ENCODE measurements at places on chromosomes 4 and X.

DNA sequence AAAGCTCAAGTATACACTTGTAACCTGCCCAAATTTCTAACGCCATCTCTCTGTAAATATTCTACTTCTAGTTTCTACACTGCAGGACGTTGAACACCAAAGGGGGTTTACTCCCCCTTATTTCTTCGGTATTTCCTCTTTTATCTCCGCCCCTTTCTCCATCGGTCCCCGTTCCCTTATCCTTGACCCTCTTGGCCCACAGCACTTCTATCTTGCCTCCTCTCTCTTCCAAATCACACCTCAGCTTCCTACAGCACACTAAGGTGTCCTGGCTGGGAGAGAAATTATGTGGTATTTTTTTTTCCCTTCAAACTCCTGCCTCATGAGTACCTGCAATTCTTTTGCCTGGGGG, 715 bp downstream of the ZMAT1 start:
- DNase-seq, result peak; percentile 23

- peak; percentile 25 for DNase-seq
Measured at GRCh38 chr4:86961605-86962295, 26.9 kb downstream of the AFF1 start.

DNA sequence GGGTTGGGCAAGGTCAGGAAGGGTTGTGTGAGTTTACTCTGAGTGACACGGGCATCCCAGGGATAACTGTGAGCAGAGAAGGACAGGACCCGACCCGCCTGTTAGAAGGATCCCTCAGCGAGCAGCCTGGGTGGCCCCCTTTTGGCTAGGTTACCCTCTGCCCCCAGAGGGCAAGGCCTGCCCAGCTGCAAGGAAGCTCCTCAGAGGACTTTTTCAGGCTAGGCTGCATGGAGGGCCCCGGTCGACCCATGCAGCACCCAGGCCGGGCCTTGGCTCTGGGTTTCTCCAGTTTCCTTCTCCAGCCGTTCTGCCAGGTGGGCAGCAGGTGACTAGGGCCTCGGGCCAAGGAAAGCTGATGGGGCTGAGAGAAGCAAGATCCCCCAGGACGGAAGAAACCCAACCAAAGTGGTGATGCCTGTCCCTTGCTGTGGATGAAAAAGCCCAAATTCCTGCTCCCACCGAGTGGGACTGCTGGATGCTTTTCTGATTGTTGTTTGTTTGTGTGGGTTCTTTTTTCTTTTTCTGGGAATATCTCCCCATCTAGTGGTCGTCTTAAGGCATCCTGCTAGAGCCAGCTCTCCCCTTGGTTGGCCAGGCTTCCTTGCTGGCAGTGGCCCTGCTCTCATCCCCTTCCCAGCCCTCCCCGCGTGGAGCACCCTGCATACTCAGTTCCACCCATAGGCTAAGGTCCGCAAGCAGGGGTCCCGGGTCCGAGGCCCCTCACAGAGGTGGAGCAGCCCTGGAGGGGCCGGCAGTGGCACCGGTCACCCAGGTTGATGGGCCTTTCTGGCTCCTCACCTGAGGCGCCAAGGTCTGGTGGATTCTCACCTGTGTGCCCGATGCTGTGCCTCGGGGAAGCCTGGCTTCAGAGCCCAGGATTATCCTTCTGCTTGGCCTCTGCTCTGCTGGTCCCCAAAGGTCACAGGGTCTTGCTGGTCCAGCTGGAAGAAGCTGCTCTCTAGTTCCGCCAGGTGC, 1.8 kb downstream of the ZFP92 start:
- no peak for DNase-seq

DNA sequence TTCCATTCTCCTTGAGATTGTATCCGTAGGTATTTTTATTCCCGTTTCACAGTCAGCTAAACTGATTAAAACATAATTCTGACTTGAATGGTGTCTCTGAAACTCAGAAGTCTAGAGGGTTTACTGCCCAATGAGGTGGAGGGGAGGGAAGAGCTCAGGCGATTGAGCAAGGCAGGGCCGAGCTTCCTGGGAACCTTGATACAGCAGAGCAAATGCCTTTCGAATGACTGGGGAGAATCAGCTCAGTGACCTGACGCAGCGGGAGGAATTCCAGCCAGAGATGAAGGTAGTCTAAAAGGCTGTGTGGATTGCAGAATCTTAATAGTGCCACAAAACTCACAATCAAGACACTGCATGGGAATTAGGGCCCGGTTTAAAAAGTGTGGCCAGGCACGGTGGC, 233.6 kb downstream of the EVC2 start:
- DNase-seq, result no peak

- no peak for DNase-seq
Measured at GRCh38 chr4:5999356-5999755, 18.9 kb downstream of the C4orf50 start.

DNA sequence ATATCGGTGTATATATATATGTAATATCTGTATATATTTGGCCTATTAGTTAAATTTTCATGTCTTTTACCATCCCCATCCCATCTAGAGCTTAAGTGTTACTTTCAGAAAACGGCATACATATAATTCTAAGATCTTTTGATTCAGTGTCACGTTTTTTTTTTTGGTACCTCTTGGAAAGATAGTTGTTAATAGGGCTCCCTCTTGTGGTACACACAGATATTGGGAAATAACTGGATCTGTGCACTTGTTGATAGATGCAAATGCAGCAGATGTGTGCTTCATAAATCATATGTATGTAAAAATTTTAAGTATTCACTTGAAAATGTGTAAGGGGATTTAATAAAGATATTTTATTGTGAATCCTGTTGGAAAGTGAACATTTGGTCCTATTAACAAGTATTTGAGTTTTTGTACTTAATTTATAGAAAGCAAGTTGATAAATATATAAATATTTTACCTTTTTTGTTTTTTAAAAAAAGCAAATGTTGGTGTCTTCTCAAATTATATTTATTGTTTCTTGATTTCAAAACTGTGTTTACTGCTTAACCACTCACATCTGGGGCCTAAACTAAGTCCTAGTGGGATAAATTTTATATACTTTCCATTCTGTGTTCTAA, 74.7 kb downstream of the PAQR3 start:
- DNase-seq, result peak; percentile 79

GRCh38 chr4:76723924-76724323, 174.0 kb downstream of the SOWAHB start:
- no peak for DNase-seq

DNA sequence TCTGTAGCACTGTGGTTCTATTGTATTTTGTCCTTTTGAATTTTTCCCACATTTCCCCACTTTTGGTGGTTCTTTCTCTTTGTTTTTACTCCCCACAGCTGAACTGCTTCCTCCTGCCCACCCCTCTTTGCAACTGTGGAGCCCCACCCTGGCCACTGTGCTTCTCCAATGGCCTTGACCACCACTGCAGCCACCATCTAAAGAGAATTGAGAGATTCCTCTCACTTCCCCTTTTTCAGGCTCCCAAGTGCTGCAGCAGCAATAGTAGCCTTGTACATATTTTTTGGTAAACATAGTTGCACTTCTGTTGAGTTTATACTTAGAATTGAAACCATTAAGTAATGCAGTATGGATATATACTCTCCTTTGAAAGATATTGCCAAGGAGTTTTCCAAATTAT, 51.3 kb upstream of the FRMPD3 start:
- DNase-seq, result no peak

- DNase-seq, result no peak
Measured at GRCh38 chrX:115946059-115946458, 224.5 kb upstream of the AGTR2 start.

DNA sequence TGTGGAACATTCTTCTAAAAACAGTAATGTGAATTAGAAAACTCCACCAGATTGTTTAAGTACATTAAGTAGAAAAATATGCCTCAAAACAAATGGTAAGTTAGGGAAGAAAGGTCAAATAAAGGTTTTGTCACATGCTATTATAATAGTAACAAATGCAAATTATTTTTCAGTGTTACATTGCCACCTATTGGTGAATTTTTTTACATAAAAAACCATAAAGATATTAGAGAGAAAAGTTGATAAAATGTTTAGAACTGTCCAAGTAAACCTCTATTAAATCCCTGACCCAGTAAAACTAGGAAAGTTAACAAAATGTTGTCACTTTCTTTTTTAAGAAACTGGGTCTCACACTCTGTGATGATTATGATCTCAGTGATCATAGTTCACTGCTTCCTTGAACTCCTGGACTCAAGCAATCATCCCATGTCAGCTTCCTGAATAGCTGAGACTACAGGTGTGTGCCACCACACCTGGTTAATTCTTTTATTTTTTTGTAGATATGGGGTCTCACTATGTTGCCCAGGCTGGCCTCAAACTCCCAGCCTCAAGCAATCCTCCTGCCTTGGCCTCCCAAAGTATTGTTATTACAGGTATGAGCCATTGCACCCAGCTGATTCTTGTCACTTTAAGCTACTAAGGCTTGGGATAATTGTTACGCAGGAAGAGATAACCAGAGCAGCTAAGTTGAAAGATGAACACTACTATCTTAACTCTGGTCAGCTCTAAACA, 157.6 kb downstream of the ATRX start:
- DNase-seq, result no peak

DNA sequence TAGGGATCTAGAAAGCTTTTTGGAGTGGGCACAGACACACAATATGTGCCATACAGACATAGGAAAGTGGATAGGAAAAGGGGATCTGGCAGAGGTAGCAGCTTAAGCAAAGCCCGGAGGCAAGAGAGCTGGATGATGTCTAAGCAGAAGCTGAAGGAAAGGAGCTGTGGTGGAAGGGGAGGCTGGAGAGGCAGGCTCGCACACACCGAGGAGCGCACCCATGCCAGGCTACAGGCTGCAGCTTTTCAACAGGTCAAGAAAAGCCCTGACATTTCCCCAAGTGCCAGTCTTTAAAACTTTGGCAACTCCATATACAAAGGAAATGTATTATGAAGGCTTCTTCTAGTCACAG, 67.4 kb downstream of the SOWAHB start:
- DNase-seq, result no peak

DNA sequence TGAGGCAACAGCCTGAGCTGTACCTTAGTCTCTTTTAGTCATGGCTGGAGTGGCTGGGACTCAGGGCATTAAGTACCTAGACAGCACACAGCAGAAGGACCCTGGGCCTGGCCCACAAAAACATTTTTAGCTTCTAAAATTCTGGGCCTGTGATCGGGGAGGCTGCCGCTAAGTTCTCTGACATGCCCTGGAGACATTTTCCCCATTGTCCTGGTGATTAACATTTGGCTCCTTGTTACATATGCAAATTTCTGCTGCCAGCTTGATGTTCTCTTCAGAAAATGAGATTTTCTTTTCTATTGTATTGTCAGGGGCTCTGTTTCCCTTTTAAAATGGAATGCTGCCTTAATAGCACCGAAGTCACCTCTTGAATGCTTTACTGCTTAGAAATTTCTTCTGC, 952.4 kb downstream of the TRAM1L1 start:
- no peak for DNase-seq

DNA sequence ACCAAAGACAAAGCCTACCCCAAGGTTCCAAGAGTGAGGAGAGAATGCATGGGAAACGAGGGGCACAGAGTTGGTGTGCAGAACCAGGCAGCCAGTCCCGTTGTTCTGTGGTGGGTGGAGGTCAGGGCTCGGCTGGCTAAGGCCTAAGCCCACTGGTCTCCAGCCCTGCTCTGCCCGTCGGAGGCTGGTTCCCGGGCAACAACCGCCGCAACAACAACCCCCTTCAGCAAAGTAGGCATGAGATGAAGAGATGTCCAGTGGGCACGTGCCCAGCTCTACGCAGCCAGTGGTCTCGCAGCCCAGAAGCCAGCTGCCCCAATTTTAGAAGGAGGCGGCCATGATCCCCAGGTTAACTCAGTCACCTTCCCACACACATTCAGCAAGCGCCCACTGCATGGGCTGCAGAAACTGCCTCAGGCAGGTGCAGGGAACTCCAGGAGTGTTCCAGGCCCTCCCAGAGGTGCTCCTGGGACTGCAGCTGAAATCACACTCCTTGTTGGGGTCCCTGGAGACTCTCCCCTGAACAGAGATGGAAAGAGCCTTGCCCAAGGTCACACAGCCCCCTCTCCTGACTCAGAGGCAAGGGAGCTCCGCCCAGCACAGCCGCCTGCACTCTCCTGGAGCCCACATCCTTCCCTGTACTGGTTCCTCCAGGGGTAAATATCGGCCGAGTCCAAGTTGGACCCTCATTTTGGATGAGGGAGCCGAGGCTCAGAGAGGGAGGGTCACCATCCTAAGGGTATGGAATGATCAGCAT, 25.4 kb upstream of the HTRA3 start:
- DNase-seq, result no peak

DNA sequence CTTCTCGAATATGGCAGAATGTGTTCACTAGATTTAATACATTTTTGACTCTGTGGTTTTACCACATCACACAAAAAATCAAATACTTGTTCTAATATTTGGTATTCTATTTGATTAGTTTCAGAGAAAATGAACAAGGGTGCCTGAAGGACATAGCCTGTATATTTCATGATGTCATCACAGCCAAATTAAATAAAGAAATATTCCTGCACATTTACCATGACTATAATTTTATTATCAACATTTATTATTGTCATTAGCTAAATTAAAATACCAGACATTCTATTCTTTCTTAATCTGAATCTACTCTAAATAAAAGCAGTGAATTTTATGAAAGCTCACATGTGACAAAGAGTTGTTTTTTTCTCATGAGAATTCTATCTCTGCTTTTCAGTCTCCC, 980.5 kb downstream of the PCDH18 start:
- DNase-seq, result no peak

GRCh38 chr4:10032625-10033024, 11.3 kb upstream of the SLC2A9 start:
- no peak for DNase-seq

GRCh38 chrX:56233682-56234081, 1.5 kb downstream of the KLF8 start:
- no peak for DNase-seq

DNA sequence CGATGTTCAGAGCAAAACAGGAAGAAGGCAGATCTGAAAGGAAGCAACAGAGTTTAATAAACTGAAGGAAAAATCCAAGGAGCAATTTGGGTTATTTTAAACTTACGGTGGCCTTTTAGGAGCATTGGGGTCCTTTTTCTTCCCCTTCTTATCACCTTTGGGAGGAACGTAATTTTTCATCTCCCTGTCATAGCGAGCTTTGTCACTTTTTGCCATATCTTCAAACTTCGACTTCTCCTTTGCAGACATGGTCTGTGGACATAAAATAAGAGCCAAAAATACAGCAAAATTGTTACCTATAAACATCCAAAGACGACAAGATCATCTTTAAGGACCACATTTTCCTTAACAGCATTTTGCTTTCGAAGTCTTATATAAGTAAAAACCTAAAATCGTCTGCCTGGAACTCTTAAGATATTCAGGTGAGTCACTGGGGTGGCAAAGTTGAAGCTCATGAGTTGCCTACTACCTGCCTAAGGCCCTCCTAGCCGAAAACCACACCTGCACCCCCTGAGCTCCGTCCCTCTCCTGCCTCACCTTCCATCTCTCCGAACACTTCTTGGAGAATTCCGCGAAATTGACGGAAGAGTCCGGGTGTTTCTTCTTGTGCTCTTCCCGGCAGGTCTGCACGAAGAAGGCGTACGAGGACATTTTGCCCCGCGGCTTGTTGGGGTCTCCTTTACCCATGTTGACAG, 1.0 kb downstream of the HMGB2 start:
- DNase-seq, result peak; percentile 4

- no peak for DNase-seq
Measured at GRCh38 chrX:82163701-82164100, 961.8 kb downstream of the SH3BGRL start.

All from CD4-positive, alpha-beta T cell (primary cell).